Activated T-cell treated with anti-CD3 and anti-CD28 coated beads, Interleukin-2, amount 50 U/mL, for 24 hours (primary cell): ENCODE measurements at places on chromosomes 2 and 18.
A peak's percentile ranks its signal among the peaks of the same experiment; 100 is the strongest.

DNA sequence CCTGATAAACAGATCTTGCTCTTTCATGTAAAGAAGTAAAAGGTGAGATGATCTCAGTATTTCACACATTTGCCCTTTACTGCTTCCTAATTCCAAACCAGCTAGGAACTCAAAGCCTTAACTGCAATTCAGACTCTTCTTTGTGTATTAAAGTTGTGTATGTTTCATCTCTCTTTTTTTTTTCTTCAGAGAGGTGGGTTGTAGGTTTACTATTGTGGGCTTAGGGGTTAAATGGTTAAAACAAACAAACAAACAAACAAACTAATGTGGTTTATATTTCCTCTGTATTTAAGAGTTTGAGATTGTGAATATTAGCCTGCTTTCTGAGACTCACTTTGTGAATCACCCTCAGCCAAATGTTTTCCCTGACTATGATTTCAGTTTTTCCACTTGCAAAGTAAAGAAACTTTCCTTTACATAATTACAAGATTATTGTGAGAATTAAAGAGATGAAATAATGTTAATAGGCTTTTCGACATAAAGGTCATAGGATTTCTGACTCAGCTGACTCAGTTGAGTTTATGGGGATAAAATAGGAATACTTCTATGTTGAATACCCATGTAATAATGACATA lies 2.8 kb downstream of the GULP1 start:
- no peak for DNase-seq
- H3K27me3 ChIP-seq, result peaks cover 44% of the 10 kb centered on the region
- H3K4me3 ChIP-seq, result no peak overlapping the region
- H3K4me1 ChIP-seq, result peaks cover 14% of the 10 kb centered on the region
- H3K27ac ChIP-seq, result no peak overlapping the region

- no peak overlapping the region for H3K4me3 ChIP-seq
- no peaks in the 10 kb centered on the region for H3K4me1 ChIP-seq
- H3K36me3 ChIP-seq, result no peaks in the 10 kb centered on the region
- H3K27ac ChIP-seq, result no peak overlapping the region
- DNase-seq, result no peak
Measured at GRCh38 chr2:206389164-206389563, 54.2 kb upstream of the ADAM23 start.

DNA sequence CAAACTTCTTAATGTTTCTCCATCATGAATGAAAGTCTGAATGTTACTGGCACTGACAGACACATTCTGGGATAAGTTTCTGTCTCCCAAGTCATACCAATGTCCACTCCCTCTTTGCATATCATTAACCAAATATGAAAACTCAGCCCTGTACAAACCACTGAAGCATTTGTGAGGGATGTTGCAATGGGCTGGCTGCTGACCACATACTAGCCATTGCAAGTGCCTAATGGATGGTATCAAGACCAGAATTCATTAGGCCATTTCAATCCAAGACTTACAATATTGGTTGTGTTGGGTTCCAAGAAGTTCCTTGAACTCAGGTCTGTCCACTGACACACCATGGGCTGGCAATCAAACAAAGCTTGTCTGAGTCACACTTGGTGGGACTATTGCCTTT lies 73.8 kb downstream of the CBLN2 start:
- no peaks in the 10 kb centered on the region for H3K4me1 ChIP-seq
- no peak overlapping the region for H3K4me3 ChIP-seq
- no peak overlapping the region for H3K27ac ChIP-seq
- no peak for DNase-seq
- no peaks in the 10 kb centered on the region for H3K27me3 ChIP-seq

DNA sequence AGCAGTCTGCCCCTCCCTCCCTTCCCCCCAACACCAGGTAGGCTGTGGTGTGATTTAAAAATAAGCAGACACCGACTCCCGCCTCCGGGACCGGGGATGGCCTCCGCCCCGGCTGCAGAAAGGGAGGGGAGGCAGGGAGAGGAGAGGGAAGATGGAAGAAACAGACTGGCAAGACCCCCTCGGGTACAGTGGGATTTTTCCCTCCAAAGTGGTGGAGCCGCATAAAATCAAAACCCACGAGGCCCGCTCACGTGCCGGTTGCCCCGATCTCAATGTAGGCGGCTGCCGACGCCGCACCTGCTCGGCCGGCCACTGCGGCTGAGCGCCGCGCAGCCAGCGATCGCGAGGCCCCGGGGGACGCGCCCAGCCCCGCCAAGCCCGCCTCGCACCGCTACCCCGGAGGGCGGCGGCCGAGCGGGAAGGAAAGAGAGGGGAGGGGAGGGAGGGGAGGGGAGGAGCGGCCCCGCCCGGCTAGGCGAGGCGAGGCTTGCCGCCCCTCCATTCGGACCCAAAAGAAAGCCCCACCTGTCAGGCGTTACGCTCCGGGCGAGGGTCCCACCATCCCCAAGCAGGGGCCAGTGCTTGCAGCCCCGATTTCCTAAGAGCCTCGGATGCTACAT lies 811 bp downstream of the ADD2 start:
- peaks cover 20% of the 10 kb centered on the region for H3K4me1 ChIP-seq
- peaks cover 54% of the 10 kb centered on the region for H3K27me3 ChIP-seq
- peak; percentile 53 for DNase-seq
- no peaks in the 10 kb centered on the region for H3K36me3 ChIP-seq
- peak overlapping the region; percentile 81 for H3K4me3 ChIP-seq

DNA sequence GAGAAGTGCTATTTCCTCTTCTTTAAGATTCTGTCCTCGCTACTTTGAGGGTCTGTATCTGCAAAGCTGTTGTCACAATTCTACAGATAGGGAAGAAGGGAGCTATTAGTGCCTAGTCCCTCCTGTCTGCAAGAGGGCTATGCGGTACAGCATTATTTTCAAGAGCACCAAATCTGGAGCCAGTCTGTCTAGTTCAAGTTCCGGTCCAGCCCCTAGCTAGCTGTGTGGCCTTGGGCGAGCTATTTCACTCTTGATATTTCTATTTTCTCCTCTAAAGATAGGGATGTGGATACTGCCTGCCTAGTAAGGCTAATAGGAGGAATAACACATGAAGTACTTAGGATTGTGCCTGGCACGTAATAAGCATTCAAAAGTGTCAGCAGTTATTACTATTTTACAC lies 272.4 kb downstream of the KCNE4 start:
- H3K36me3 ChIP-seq, result no peaks in the 10 kb centered on the region
- DNase-seq, result no peak

GRCh38 chr2:147810883-147811765 lies 33.7 kb upstream of the ACVR2A start:
- H3K27ac ChIP-seq, result no peak overlapping the region
- DNase-seq, result no peak
- no peaks in the 10 kb centered on the region for H3K27me3 ChIP-seq
- H3K4me1 ChIP-seq, result no peaks in the 10 kb centered on the region

GRCh38 chr2:12556762-12557161 lies 160.0 kb upstream of the TRIB2 start:
- no peaks in the 10 kb centered on the region for H3K27me3 ChIP-seq
- no peaks in the 10 kb centered on the region for H3K36me3 ChIP-seq
- no peak overlapping the region for H3K27ac ChIP-seq
- no peak overlapping the region for H3K4me3 ChIP-seq
- H3K4me1 ChIP-seq, result peaks cover 41% of the 10 kb centered on the region

DNA sequence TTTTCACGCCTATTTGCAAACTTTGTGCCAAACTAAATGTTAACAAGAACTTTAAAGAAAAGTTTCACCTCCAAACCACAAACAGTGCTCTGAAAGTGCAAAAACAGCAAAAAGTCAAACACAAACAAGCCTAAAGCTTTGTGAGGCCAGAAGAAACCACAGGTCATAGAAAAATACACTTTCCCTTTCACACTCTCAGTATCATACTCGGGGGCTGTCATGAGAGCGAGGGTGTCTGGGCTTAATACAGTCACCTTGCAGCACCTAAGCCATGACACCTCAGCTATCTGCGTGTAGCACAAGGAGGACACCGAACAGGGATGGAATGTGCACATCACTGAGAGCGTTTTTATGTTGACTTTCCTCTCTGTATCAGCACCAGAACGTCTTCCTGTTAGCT lies 26.6 kb upstream of the SEH1L start:
- H3K4me3 ChIP-seq, result no peak overlapping the region
- peak overlapping the region; percentile 33 for H3K27ac ChIP-seq
- peaks cover 8% of the 10 kb centered on the region for H3K4me1 ChIP-seq
- no peak for DNase-seq

DNA sequence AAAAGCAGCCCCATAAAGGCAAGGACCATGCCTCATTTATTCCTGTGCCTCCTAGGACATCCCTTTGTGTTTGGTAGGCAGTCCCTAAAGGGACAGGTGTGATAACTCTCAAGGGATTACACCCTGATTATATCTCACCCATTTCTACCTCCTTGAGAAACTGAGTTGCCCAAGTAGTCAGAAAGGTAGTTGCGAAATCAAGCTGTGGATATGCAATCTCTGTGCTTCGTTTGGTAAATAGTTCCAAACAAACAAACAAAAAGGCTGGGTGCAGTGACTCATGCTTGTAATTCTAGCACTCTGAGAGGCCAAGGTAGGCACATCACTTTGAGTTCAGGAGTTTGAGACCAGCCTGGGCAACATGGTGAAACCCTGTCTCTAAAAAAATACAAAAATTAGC lies 100.2 kb upstream of the ARL5A start:
- H3K4me1 ChIP-seq, result no peaks in the 10 kb centered on the region
- H3K36me3 ChIP-seq, result no peaks in the 10 kb centered on the region
- H3K27ac ChIP-seq, result no peak overlapping the region
- peaks cover 19% of the 10 kb centered on the region for H3K27me3 ChIP-seq

GRCh38 chr2:5694306-5694705 lies 2.1 kb downstream of the SOX11 start:
- DNase-seq, result no peak
- no peak overlapping the region for H3K4me3 ChIP-seq
- H3K36me3 ChIP-seq, result no peaks in the 10 kb centered on the region
- H3K27me3 ChIP-seq, result peaks cover 78% of the 10 kb centered on the region
- no peak overlapping the region for H3K27ac ChIP-seq

GRCh38 chr18:58323866-58324762 lies 280.1 kb downstream of the NEDD4L start:
- no peak for DNase-seq
- H3K4me3 ChIP-seq, result no peak overlapping the region
- H3K27ac ChIP-seq, result no peak overlapping the region

DNA sequence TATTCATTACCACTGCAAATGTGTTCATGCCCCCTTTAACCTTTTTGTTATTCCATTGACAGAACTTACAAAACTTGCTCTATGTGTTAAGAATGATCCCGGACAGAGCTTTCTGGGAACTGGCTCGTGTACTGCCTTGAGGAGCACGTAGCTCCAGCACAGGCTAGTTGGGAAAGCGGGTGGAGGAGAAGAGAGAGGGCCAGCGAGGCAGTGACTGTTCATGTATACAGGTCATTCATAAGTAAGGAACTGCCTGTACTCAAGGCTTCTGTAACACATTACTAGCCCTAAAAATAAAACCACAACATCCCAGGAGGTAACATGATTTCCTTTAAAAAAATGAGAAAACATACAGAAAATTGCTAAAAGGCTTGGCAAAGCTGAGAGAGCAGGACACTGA lies 109.0 kb downstream of the STK39 start:
- H3K27ac ChIP-seq, result peak overlapping the region; percentile 1
- peaks cover 73% of the 10 kb centered on the region for H3K36me3 ChIP-seq
- no peak overlapping the region for H3K4me3 ChIP-seq
- H3K4me1 ChIP-seq, result peaks cover 14% of the 10 kb centered on the region
- H3K27me3 ChIP-seq, result no peaks in the 10 kb centered on the region
- no peak for DNase-seq

GRCh38 chr2:105114551-105114950 lies 76.7 kb downstream of the MRPS9 start:
- DNase-seq, result no peak
- H3K36me3 ChIP-seq, result peaks cover 8% of the 10 kb centered on the region
- H3K4me1 ChIP-seq, result no peaks in the 10 kb centered on the region
- H3K27me3 ChIP-seq, result no peaks in the 10 kb centered on the region
- no peak overlapping the region for H3K27ac ChIP-seq

DNA sequence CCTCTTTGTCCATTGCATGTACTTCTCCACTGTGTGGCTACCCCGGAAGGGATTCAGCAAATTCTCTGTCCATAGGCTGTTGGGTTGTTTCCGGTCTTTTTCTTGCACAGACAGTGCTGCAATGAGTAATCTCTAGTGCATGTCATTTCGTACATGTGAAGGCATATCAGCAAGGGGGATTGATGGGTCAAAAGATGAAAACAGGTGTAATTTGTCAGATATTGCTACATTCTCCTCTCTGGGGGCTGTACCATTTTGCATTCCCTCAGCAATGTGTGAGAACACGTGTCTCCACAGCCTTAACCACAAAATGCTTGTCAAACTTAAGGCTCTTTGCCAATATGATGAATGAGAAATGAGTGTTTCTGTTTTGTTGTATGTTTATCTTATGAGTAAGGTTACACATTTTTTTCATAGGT lies 60.5 kb downstream of the KLHL29 start:
- DNase-seq, result no peak
- H3K4me3 ChIP-seq, result no peak overlapping the region
- H3K27ac ChIP-seq, result no peak overlapping the region
- no peaks in the 10 kb centered on the region for H3K36me3 ChIP-seq

GRCh38 chr2:183283209-183283608 lies 159.0 kb downstream of the NUP35 start:
- no peaks in the 10 kb centered on the region for H3K4me1 ChIP-seq
- no peak overlapping the region for H3K27ac ChIP-seq
- no peaks in the 10 kb centered on the region for H3K27me3 ChIP-seq
- no peak overlapping the region for H3K4me3 ChIP-seq
- DNase-seq, result no peak

GRCh38 chr2:16860627-16861026 lies 195.0 kb upstream of the CYRIA start:
- H3K27me3 ChIP-seq, result no peaks in the 10 kb centered on the region
- no peak overlapping the region for H3K4me3 ChIP-seq
- no peaks in the 10 kb centered on the region for H3K36me3 ChIP-seq
- DNase-seq, result no peak

DNA sequence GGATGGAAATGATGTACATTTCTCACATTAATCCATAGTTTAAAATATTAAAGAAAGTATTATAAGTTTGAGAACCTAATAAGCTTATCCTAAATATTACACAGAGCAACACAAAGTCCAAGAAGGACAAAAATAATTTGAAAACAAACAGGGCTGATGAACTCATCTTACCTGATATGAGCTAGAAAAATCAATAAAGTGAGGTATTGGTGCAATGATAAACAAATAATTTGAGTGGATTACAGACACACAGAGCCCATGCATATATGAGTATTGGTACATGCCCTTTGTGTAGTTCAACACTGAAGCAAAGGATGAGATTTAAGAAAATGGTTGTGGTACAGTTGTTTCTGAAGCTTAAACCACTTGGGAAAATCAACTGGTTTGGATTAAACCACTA lies 1139.0 kb downstream of the SUCLG1 start:
- no peak overlapping the region for H3K4me3 ChIP-seq
- H3K27me3 ChIP-seq, result no peaks in the 10 kb centered on the region
- H3K4me1 ChIP-seq, result no peaks in the 10 kb centered on the region
- H3K27ac ChIP-seq, result no peak overlapping the region

GRCh38 chr2:202769201-202769600 lies 102.4 kb downstream of the ICA1L start:
- H3K36me3 ChIP-seq, result peaks cover 53% of the 10 kb centered on the region
- no peak for DNase-seq
- H3K4me1 ChIP-seq, result peaks cover 37% of the 10 kb centered on the region
- no peak overlapping the region for H3K4me3 ChIP-seq
